ENCODE measurements at places on chromosomes 1 and 21.

- DNase-seq: no peak
These were observed 33.4 kb downstream of the SDC3 start for GRCh38 chr1:30875197-30875596.

DNA sequence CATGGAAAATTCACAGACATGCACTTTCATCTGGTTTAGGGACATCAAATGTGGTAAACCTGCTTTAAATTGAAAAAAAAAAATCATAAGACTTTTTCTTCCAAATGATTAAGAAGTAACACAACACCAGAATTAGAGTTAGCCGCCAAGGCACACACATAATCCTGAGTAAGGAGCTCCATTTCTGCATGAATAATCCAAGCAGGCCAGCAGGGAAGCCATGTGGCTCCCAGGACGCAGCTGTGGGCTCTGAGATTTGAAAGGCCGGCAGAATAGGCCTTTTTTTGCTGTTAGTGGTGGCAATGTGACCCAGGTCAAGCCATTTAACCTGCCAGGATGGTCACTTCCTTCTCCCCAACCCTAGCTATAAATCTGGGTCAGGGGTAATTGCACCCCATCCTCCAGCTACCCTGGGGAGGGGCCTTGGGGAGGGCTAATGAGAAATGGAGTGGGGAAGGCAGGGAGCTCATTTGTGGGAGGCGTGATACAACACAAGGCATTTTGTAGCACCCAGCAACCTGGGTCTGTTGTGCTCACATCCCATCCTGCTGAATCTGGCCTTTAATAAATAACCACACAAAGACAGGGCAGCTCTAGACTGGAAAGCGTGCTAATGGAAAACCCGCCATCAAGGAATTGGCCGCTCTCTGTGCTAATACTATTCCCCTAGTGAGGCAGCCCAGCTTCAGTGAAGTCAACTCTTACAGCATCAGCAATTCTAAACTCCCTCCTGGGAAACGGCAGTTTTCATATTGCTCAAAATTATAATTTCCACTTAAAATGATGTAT, 178.5 kb downstream of the RHOU start:
- no peak for DNase-seq

DNA sequence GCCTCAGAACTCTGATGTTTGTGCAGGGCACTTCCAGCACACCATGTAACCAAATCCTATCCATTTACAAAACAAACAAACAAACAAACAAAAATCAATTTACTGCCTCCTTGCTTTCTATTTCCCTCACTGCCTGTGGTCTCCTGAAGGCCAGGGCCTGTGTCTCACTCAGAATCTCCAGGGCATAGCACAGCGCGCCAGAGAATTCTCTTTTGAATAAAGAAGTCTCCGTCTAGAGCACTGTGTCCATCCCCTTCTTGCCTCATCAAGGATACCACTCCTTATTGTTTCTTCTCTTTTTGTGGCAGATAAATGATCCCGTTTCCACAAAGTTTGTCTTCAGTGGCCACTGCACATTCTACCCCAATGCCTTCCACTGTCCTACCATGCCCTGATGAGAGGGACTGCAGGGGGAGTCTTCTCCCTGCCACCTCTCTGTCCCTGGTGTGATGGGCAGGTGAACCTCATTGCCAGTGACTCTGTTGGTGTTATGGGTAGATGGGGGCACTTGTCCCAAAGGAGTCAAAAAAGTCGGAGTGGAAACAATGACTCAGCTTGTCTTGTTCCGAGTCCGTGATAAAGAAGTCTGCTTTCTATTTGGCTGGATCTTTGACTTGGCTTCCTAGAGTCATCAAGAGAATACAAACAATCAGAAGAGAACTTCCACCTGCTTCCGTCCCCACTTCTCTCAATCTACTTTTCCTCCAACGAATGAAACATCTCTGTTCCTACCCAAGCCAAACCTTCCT, 30.0 kb downstream of the XCL2 start:
- no peak for DNase-seq

DNA sequence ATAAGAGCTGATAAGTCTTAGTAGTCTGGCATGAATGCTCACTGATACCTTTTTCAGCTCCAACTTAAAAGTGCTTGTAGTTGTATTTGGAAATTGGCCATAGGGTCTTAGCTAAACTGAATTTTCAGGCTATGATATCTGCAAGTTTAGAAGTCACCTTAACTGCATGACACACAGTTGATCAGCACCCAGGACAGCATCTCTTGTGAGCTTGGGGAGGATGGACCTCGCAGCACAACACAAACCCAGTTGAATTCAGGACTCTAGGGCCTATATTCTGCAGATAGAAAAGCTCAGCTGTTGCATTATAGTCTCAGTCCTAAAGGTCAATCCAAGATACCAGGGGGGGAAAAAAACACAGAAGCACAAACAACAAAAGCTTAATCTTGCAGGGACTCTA, 394.3 kb downstream of the KCNH1 start:
- DNase-seq: no peak

DNA sequence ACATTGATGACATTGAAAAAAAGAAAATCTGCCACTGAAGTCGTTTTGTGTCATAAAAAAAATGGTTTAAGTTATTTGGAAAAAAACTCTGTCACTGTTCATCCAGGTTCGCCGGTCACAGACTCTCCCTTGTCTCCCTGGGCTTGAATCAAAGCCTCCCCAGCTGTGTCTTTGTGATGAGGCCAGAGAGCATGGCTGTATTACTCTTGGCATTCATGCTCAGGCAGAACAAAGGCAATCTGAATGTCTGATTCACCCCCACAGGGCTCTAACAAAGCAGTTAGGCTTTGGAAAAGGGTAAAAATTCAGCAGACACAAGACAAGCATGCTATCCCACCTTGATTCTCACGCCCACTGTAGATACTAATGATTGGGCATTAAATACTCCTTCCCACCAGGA, 304.3 kb upstream of the PLD5 start:
- no peak for DNase-seq

- DNase-seq: no peak
These were observed 7.1 kb upstream of the MAP1LC3C start for GRCh38 chr1:242005866-242006535.

- no peak for DNase-seq
These were observed 285.6 kb upstream of the FMN2 start for GRCh38 chr1:239805851-239806772.

- no peak for DNase-seq
These were observed 639.7 kb downstream of the LMO4 start for GRCh38 chr1:87968197-87968955.

- DNase-seq: no peak
These were observed 3.2 kb upstream of the ADIPOR1 start for GRCh38 chr1:202961220-202961880.

- peak; percentile 24 for DNase-seq
These were observed 705 bp downstream of the AIDA start for GRCh38 chr1:222711319-222712252.

GRCh38 chr1:20699558-20699957, 18.2 kb downstream of the KIF17 start:
- DNase-seq: no peak

- DNase-seq: no peak
These were observed 34.7 kb downstream of the MEF2D start for GRCh38 chr1:156465747-156466365.

DNA sequence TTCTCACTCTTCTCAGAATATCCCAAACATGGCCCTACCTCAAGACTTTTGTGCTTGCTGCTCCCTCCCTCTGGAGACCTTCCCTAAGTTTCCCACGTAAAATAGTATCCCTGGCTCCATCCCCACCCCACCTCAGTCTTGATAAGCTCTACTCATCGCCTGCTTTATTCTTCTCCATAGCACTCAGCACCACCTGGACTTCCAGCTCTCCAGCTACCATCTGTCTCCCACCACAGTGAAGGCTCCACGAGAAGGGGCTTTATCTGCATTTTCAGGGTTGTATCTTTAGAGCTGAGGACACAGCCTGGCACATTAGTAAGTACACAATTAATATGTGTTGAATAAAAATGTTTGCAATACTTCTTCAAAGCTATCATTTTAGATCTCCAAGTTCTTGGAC, 37.8 kb downstream of the MAB21L3 start:
- DNase-seq: no peak

DNA sequence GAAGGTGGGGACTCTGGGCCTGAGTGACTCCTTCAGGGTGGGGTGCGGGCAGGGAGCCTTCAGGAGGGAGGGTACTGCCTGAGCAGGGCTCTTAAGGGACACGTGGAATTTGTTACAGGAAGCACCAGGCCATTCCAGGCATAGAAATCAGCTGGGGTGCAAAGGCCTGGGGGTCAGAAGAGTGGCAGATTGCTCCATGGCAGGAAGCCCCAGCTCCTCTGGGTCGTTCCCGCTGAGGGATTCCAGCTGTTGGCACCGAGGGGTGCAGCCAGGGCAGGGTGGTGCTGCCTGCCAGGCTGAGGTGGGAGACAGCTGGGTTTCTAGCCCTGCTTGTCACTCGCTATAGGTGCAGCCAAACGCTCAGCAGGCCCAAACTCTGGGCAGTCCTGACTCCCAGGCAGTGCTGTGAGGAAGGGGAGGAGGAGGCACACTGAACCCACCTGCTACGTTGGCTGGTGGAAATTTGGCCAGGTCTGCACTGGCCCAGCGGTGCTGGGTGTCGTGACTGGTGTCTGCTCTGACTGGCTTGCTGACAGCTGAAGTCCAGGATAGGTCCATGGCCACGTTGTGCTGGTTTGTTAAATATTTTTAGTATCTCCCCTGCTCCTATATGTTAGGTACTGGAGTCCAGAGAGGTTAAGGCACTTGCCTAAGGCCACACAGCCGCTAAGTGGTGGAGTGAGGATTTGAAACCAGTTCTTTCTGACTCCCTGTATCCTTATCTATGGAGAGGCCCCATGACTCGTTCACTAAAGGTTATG, 19.3 kb downstream of the TNFRSF1B start:
- DNase-seq: no peak

DNA sequence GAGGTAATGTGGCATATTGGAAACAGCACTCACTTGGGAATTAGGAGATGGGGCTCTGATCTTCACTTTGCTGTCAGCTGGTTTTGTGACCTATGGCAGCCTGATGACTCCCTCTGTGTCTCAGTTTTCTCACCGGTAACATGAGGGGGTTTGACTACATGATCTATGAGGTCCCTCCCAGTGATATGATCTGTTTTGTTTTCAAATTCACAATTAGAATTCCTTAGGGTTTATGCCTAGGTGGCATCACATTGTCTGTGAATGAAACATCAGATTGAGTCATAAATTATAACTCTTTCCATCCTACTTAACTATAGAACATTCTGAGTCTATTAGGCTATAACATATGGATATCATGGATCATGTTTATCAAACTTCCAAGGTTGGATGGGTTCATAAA, 386.6 kb downstream of the PTBP2 start:
- DNase-seq: no peak

DNA sequence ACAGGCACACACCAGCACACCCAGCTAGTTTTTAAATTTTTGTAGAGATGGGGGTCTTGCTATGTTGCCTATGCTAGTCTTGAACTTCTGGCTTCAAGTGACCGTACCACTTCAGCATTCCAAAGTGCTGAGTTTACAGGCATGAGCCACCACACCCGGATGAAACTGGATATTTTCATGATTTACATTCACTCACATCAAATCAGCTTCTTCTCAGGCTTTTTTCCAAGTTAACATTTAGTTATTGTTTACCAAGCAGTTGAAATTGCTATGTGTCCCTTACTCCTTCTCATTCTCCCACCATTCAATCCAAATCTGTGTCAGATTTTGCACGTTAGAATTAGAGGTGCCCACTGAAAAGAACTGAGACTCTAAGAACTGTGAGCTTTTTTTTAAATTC, 18.4 kb downstream of the RIT1 start:
- DNase-seq: no peak

GRCh38 chr1:30664103-30664755, 59.2 kb downstream of the MATN1 start:
- no peak for DNase-seq

GRCh38 chr1:8217011-8217711, 100.8 kb upstream of the SLC45A1 start:
- DNase-seq: no peak

DNA sequence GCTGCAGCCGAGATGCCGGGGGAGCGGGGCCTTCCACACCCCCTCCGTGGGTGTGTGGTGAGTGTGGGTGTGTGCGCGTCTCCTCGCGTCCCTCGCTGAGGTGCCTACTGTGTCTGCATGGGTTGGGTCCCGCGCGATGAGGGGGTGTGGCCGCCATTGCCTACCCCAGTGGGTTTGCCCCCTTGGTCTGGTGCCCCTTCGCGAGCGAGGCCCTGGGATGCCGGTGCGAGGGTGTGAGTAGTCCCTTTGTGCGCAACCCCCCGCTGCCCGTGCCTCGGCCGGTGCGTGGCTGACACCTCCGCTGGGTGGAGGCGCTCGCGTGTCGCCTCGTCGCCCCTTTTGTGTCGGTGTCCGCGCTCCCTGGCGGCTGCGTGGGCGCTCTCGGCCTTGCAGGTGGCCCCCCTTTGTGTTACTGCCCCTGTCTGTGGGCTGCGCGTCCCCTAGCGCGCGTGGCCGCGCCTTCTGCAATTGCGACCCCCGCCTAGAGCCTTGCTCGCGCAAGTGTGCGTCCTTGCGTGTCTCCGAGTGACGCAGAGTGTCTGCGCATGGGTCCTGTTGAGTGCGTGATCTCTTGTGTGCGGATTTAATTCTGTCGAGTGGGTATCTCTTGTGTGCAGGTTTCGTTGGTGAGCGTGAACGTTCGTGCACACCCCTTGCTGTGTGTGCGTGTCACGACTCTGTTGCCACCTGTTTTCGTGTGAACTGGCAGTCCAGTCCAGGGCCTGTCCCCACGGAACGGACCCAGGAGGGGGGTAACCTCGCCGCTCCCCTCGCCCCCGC, 553 bp downstream of the TTC3 start:
- DNase-seq: peak; percentile 41

DNA sequence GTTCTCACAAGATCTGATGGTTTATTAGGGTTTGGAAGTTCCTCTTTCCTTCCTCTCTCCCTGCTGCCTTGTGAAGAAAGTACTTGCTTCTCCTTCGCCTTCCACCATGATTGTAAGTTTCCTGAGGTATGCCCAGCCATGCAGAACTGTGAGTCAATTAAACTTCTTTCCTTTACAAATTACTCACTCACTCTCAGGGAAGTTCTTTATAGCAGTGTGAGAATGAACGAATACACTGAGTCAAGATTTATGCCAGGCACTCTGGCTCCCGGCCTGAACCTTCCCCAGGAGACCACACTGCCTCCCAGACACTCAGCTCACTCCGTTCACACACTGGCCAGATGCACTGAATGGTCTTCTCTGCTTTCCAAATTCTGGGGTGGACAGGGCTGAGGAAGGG, 308.3 kb upstream of the AJAP1 start:
- DNase-seq: no peak

DNA sequence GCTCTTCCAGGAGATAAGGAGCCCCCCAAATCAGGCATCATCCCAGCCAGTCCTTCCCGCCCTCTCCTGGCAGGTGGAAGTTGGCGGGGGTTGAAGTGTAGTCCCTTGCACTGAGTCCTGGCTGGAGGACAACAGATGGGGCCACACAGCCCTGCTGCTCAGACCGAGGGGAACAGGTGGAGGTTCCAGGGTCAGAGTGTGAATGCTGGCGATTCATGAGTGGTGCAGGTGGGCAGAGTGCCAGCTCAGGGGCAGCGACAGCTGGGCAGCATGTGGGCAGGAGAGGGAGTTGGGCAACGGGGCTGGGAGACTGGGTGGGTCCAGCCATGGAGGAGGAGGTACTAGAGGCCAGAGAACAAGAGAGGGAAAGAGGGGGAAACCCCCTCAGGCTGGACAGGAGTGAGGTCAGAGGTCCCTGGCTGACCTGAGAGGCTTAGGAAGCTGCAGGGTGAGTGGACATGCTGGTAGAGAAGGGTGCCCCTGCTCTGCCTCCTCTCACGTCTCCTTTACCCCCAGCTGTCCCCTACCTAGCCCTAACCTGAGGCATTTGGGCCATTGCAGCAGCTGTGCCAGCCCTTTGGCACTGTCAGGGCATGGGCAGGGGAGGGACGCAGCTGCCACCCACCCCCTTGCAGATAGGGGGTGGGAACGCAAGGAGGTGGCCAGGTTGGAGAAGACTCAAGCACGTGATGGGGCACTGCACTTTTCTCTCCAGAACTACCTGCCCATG, 11.3 kb upstream of the ADORA1 start:
- no peak for DNase-seq
